ENCODE measurements at places on chromosomes 6 and 20.

DNA sequence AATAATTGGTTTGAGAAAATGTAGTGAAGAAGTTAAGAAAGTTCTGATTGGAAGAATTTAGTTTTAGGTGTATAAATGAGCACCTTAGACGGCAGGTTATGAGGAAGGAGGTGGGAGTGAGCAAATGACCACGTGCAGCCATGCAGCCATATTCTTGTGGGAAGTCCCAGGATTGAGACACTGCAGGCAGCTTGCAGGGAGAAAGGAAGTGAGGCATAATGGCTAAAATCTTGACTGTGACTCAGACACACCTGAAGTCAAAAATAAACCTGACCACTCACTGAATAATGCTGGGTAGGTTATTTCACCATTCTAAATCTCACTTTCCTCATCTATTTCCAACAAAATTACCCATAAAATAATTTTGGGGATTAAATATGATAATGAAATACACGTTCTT is 16.6 kb downstream of the DSE start:
- no peak for DNase-seq

- no peak for DNase-seq
Measured at GRCh38 chr6:46138281-46138680, 8.5 kb downstream of the ENPP4 start.

DNA sequence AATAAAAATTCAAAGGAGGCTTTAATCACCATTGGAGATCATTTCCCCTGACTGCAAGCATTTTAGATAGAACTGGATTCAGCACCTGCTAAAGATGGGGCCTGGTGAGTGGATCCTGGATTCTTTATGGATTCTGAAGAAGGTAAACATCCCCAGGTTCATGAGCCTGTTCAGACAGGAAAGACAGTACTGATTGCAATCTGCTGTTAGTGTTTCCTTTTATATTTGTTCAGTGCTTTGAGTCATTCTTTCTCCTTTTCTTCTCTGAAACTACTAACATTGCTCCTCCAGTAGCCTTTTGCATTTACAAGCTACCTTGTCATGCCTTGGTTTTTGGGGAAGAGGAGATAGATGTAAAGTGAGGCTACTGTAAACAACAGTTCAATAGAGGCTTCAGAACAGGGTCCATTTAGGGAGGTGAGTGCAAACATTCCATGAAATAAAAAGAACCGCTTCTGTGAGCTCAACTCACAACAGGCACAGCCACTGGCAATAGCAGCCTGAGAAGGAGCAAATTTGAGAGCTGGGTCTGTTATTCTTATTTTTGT is 66.4 kb upstream of the PRL start:
- DNase-seq, result no peak

GRCh38 chr6:79094938-79095337 is 16.9 kb upstream of the PHIP start:
- no peak for DNase-seq

- DNase-seq, result no peak
Measured at GRCh38 chr6:111423055-111423633, 59.9 kb downstream of the REV3L start.

DNA sequence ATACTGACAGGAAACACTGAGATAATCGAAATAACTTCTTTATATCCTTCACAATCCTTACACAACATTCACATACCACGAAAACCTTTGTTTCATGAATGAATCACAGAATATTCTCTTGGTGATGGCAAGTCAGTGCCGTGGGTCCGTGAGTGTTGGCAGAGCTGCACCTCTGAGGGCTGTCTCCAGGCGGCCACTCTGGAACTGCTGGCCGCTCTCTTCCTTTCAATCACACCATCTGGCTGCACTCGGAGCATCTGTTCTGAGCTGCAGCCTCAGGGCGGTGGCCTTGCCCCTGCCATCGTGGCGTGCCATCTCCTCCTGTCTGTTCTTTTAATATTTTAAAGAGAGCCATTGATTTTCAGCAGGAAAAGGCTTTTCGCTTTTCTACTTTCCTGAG is 129.4 kb upstream of the AFDN start:
- no peak for DNase-seq

- no peak for DNase-seq
Measured at GRCh38 chr6:164086076-164086887, 671.8 kb downstream of the QKI start.

Measured in stimulated activated CD8-positive, alpha-beta memory T cell treated with anti-CD3 and anti-CD28 coated beads, Interleukin-2, amount 100 ng/mL, for 1 hour (primary cell).